ENCODE measurements at places on chromosomes 5 and 9. TPM values are rescaled to one million over a fixed set of nuclear protein-coding genes. Genes with fewer than 3 reads are reported as not detected.

DNA sequence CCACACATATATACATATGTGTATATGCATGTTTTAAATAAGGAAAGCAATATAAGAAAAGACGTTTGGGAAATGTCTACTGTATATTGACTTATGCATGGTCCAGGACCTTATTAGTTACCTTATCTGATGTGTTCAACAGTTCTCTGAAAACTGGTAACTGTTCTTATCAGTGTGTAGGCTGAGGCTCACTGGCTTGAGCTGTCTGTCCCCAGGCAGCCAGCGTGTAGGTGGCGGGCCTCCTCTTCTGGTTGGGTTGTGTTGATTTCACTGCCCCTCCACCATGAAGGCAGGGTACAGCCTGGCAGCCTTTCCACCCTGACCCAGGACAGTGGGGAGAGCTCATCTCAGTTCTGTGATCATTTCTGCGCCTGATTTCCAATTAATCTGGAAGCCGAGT, 38.7 kb upstream of the SEMA4D start:
- no peak for DNase-seq

DNA sequence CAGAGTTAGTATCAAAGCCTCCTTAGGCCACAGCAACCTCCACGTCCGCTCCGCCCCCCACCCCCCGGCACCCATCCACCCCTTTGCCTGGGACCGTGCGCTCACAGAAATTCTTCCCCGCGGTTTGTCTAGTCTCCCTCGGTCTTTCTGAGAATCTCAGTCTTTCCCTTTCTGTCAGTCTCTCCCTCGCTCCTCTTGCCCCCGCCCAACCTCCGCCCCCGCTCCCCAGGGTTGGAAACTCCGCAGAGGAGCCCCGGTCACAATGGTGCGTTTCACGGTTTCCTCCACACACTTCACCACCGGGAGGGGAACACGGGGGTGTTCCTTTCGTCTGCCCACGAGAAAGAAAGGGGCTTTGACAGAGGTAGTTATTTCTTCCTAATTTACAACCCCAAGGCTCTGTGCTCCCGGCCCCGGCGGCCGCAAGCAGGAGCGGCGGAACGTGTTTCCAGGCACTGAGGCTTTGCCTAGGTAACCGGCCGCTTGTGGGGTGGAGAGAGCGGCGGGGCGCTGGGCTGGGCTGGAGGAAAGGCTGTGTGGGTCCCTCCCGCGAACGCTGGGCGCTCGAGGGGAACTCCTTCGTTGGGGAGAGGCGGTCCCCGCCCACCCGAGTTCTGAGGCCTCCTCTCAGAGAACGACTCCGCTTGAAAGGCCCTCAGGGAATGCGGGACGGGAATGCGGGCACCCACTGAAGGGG, 2.1 kb downstream of the NR4A3 start:
- peak; percentile 63 for DNase-seq

GRCh38 chr5:169886033-169886432, 94.3 kb downstream of the INSYN2B start:
- DNase-seq, result no peak

- DNase-seq, result no peak
Measured at GRCh38 chr5:114702731-114703130, 340.9 kb downstream of the KCNN2 start.

GRCh38 chr5:124932791-124933600, 186.6 kb upstream of the ZNF608 start:
- DNase-seq, result peak; percentile 40

DNA sequence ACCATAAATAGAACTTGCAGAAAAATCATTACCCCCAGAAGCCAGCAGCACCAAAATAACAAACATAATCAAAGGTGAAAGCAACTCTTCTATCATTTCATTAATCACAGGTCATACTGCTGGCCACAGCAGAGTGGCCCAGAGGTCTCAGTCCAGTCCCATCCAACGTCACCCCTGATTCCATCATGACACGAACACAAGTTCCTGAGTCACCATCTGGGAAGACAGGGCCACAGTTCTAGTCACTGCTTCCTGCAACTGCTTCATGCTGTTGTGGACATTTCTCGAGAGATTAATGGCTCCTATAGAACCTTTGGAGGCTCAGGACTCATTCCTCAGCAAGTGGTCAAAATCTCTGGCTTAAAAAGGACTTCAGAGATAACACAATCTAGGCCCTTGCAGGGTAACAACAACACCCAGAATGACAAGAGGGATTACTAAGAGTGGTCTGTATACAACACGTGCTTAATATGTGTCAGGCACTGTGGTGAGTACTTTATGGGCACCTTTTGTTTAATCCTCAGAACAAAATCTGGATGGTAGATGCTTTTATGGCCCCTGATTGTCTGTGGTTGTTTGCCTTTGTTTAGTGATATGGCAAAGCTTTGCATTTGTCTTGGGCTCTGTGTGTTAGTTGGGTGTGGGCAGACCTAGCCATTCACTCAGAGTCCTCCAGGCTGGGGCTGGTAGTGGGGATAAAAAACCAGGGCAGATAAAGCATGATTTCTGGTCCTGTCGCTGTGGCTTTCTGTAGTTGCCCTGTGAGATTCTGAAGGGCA, 184.3 kb downstream of the DAB2IP start:
- DNase-seq, result no peak

DNA sequence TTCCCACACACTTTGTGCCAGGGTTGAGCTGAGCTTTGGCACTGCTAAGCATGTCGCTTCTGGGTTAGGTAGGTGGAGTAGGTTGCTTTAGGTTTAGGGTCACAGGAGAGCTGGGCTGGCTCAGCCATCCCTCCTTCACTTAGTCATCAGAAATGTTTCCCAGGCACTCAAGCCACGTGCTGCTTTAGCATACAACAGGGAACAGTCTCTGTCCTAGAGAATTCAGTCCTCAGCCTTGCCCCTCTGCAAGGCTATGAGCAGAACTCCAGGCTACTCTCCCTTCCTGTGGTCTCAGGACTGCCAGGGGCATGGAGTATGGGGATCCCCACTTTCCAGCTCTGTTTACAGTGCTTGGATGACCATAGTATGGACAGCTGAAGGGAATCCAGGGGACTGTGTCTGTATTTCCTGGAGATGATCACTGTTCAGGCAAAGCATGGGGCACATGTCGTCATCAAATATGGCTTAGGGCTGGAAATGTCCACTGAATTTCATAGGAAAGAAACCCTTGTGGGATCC, 7.5 kb upstream of the ANKRD33B start:
- DNase-seq, result no peak

DNA sequence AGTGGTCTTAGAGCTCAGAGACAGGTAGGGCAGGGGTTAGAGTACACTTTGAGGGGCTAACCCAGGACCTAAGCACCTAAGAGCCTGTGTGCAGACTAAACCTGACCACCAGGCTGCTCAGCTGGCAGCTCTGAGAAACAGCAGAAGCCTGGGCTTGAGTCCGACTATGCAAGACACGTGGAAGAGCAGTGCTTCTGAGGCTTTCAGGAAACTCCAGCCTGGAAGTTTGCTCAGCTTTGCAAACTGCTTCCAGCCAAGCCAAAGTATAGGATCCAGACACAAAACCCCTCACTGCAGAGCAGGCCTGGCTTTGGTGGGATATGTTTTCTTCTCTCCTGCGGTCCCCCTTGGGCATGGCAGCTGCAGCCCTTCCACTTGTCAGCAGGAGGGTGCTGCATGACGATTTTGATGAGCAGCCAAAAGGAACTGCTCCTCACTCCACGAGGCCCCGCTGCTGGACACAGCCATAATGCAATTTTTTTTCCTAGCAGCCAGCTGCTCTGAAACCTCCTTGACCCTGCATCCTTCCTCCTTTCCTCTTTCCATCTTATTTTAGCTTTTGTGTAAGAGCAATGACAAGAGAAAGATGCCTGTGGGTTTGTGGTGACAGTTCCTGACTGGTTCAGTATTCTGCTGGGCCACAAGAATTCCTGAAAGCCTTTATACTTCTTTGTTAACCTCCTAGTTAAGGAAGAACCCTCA, 123.1 kb downstream of the LIFR start:
- DNase-seq, result peak; percentile 67

GRCh38 chr9:122318284-122318683, 52.5 kb upstream of the PTGS1 start:
- DNase-seq, result no peak

GRCh38 chr9:105308461-105309341, 64.2 kb downstream of the SLC44A1 start:
- DNase-seq, result no peak

GRCh38 chr9:113373256-113373655, 3.5 kb downstream of the HDHD3 start:
- DNase-seq, result no peak

DNA sequence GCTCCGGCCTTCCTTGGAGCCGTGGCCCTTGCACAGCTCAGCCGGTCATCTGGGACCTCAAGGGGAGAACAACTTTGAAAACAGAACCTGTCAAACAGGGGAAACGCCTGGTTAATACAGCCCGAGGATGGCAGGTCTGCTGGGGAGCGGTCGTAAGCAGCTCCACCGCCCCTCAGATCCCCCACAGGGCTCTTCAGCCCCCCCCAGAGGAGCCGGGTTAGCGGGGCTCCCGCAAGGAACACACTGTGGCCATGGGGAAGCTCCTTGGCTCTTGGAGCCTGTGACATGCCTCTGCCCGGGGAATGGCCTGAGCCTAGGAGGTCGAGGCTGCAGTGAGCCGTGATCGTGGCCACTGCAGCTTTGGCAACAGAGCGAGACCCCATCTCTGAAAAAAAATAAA, 6.8 kb downstream of the TMEM250 start:
- DNase-seq, result no peak

GRCh38 chr9:127942216-127943010, 4.8 kb upstream of the DPM2 start:
- DNase-seq, result peak; percentile 79

GRCh38 chr9:92163276-92163675, 48.1 kb upstream of the SPTLC1 start:
- DNase-seq, result no peak

DNA sequence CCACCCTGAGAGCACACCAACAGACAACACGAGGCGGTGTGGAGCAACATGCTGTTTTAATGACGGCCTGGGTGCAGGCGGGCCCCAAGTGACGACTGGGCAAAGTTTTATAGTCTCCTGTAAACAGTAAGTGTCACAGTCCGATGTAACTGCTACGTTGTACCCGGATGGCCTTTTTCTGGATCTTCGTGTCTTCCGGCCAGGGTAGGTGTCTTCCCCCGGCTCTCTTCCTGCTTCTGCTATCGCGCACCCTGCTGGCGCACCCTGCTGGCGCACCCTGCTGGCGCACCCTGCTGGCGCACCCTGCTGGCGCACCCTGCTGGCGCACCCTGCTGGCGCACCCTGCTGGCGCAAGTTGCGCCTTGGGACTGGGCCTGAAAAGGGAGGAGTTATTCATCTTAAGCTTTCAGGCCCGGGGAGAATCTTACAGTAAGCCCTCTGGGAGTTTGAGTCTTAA, 143.0 kb upstream of the TARS1 start:
- DNase-seq, result no peak

HTR4 gene
- polyA plus RNA-seq, result not detected

LEAP2 gene
- 2.3 TPM for polyA plus RNA-seq

AKNA gene
- 8.7 TPM for polyA plus RNA-seq

PPP3R2 gene
- not detected for polyA plus RNA-seq

SLC34A3 gene
- polyA plus RNA-seq, result 0.71 TPM

MSH3 gene
- polyA plus RNA-seq, result 9.5 TPM

KLHL9 gene
- polyA plus RNA-seq, result 27.5 TPM

CER1 gene
- polyA plus RNA-seq, result 0.37 TPM

FOXD4 gene
- 0.44 TPM for polyA plus RNA-seq

MRPL36 gene
- 27.6 TPM for polyA plus RNA-seq
